ENCODE measurements at places on chromosomes 5 and 9.

GRCh38 chr9:8655071-8655470 is 855.5 kb upstream of the DMAC1 start:
- no peak for DNase-seq

DNA sequence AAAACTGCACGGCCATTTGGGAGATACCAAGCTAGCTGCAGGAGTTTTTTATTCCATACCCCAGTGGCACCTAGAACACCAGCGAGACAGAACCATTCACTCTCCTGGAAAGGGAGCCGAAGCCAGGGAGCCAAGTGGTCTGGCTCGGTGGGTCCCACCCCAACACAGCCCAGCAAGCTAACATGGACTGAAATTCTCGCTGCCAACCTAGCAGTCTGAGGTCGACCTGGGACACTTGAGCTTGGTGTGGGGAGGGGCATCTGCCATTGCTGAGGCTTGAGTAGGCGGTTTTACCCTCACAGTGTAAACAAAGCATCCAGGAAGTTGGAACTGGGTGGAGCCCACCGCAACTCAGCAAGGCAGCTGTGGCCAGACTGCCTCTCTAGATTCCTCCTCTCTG is 108.9 kb upstream of the CHD1 start:
- DNase-seq, result no peak

GRCh38 chr5:141850244-141850768 is 27.9 kb downstream of the PCDH1 start:
- DNase-seq, result peak; percentile 62

DNA sequence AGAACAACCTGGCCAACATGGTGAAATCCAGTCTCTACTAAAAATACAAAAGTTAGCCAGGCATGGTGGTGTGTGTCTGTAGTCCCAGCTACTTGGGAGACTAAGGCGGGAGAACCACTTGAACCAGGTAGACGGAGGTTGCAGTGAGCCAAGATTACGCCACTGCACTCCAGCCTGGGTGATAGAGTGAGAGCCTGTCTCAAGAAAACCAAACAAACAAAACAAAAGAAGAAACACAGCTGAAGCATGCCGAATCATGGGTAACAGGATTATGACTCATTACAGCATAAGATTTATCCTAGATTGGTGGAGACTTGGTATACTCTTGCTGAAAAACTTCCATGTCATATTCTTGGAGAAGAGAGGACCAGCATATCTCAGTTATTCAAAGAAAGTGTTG is 236.7 kb upstream of the CCNH start:
- no peak for DNase-seq

DNA sequence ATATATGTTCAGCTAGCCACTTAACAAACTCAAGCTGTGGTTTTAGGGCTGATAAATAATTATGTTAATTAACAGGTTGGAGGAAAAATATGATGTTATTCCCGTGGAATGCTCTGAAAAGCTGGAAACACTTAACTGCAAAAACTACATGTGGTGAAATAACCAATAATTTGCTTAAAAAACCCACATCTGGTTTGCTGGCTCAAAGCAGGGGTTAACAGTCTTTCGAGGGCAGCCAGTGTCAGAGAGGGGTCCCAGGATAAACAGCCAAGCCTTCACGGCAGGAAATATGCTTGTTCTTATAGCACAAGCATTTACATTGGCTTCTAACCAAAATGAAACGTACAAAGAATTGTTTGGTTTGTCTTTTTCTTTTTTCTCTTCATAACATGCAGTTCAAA is 254.0 kb upstream of the GAS1 start:
- no peak for DNase-seq

DNA sequence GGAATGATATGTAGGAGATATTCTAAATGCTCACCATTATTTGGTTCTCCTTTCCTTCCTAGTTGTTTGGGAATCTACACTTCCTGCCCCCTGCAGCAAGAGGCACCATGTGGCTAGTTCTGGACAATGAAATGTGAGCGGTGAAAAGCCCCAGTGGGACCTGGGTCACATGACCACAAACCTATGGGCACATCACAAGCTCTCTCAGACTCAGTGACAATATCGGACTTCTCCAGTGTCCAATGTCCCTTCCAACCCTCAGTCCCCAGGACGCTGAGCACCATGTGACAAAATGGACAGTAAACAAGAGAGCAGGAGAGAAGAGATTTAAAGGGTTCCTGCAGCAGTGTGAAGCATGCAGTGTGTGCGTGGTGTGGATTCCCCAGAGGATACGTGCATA is 44.6 kb upstream of the FOXE1 start:
- DNase-seq, result no peak

DNA sequence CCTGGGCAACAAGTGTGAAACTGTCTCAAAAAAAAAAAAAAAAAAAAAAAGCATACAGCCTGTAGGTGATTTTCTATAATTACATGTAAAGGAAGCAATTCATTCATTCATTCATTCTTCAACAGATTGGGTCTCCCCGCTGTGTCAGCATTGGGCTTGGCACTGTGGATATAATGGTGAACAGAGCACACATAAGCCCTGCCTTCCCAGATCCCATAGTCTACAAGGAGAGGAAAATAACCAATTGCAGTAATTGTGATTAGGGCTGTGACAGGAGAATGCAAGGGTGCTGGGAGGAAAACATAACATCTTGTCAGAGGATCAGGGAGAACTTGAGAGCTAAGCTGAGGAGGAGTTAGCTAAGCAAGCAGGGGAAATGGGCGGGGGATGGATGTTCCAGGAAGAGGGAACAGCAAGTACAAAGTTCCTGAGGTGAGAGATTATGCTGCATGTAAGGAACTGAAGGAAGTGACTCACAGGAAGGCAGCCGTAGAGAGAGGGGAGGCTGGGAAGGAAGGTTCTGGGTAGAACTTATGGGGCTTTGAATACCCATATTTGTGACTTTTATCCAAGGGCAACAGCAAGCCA is 24.0 kb upstream of the KLF9 start:
- no peak for DNase-seq

- no peak for DNase-seq
Observed at GRCh38 chr5:103938146-103938695, 375.6 kb upstream of the NUDT12 start.

GRCh38 chr5:72273547-72273946 is 46.5 kb downstream of the MRPS27 start:
- DNase-seq, result no peak

GRCh38 chr5:173648308-173648866 is 31.9 kb upstream of the BOD1 start:
- no peak for DNase-seq

GRCh38 chr5:50814556-50814955 is 148.1 kb downstream of the PARP8 start:
- no peak for DNase-seq

DNA sequence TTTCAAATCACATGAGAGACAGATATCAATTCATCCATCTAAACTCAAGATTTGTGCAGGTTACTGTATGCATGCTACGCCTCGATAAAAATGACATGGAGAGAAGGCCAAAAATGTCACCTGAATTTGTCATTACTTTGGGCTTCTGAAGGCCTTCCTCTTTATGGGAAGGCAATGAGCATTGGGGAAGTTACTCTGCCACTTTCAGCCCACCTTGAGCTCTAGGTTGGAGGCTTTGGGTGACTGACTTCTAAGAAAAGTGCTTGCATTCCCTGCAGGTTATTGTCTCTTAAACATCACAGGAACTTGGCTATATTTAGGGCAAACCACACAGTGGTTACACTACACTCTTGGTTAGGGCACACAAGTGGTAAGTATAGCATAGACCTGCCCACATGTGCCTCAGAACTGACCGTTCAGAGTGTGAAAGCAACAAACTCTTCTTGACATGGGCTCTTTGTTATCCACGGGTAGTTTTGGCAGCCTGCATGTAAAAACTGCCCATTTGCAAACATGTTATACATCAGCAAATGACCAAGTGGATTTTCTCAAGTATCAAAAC is 169.5 kb downstream of the ZNF608 start:
- DNase-seq, result no peak

DNA sequence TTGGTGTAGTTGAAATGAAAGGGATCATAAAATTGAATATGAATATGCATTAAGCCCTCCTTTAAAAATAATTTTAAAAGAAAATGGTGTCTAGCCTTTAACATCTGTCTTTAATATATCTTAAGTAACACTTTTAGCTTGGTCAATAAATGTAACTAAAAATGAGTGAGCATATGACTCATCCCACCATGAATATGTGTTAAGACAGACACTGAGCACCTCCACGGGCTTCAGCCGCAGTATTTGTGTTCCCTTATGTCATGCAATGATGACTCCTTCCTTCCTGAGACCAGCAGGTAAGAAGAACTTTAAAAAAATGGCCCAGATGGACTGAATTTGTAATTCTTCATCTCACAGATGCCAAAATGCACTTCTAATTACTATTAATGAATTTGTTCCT is 563.2 kb downstream of the NR2F1-AS1 start:
- DNase-seq, result no peak

DNA sequence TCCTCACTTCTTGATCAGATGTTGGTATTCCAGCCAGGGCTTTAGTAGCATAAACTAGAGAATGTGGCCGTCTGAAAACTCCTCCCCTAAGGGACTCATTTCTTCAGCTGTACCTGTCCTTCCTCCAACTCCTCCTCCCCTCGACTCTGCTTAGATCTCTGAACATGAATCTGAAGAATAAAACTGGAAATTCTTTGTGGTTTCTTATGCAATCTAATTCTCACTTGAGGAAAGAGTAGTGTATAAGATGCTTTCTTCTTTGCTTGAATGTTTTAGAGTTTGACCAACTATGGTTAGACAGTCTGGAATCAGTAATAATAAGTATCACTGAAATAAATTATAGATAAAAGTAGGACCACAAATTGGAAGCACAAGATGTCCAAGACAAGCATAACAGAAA is 128.5 kb downstream of the LRRC70 start:
- DNase-seq, result no peak

DNA sequence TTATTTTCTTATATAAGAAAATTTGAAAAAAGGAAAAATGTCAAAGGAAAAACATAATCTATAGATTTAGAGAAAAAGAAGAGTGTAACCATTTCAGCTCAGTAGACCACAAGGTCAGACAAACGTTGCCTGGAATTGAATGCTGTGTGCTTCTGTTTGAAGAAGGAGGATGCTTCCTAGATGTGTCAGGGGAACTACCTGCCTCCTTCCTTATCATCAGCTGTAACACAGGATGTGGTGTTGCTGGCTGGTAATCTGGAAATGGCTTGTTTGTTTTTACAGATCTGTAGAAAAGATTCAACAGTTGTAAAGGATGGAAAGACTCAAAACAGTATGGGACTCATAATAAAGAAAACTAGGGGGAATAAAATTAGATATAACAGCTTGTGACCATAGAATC is 160.7 kb upstream of the MEF2C start:
- DNase-seq, result no peak

DNA sequence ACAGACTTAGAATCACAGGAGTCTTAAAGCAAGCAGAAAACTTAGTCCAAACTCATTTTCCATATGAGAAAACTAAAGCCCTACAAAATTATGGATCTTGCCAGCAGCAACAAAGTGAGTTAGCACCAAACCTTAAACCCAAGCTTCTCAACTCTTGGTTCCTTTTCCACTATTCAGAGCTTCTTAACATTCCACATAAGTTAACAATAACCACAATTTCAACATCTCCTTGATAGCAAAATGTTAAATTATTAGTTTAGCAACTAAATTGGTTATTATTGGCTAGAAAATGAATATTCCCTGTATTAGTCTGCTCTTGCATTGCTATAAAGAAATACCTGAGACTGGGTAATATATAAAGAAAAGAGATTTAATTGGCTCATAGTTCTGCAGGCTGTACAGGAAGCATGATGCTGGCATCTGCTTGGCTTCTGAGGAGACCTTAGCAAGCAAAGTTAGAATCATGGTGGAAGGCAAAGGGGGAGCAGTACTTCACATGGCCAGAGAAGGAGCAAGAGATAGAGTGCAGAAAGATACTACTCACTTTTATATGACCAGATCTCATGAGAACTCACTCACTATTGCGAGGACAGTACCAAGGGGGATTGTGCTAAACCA is 26.2 kb upstream of the ARSB start:
- no peak for DNase-seq

- DNase-seq, result no peak
Observed at GRCh38 chr5:161804263-161804662, 43.7 kb upstream of the GABRA1 start.

GRCh38 chr5:147893820-147894219 is 12.5 kb downstream of the C5orf46 start:
- no peak for DNase-seq

DNA sequence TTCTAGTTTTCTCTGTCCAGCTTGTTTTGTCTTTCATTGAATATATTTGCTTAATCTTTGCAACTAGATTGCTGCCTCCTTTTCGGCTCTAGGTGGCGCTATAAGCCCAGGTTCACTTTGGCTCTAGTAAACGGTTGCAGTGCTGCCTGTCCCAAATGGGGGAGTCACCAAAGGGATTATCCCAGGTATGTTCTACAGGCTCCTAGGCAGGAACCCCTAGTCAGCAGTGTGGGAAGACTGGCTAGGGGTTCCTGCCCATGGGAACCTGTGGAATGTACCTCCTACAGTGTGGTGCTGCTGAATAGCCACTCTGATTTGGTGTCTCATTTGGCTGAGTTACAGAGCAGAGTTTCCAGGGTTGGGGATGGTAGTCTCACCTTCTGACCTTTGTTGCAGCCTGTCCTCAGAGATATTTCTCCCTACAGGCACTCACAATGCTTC is 85.2 kb downstream of the ARSB start:
- DNase-seq, result no peak

GRCh38 chr5:76413746-76414145 is 10.7 kb downstream of the IQGAP2 start:
- DNase-seq, result no peak

DNA sequence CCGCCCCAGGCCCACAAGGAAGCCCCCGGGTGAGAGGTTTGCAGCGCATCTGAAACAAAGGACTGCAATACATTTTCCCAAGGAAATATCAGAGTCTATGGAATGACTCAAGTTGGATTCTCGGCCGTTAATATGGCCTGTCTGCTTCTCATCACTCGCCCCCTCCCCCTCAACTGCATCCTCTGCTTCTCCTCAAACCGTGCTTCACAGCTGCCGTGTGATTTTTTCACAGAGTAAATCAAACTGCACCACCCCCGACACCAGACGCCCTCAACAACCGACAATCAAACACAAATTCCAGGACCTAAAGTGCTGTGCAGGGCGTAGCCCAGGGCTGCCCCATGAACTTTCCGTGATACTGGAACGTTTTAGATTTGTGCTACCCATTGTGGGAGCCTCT is 176.9 kb downstream of the ROR2 start:
- no peak for DNase-seq

GRCh38 chr5:135195270-135195608 is 161.2 kb upstream of the PITX1 start:
- no peak for DNase-seq

GRCh38 chr9:138043061-138043410 is 165.5 kb downstream of the CACNA1B start:
- DNase-seq, result no peak

DNA sequence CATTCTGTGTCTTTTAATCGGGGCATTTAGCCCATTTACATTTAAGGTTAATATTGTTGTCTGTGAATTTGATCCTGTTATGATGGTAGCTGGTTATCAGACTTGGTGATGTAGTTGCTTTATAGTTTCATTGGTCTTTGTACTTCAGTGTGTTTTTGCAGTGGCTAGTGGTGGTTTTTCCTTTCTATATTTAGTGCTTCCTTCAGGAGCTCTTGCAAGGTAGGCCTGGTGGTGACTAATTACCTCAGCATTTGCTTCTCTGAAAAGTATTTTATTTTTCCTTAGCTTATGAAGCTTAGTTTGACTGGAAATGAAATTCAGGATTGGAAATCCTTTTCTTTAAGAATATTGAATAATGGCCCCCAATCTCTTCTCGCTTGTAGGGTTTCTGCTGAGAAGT is 156.9 kb downstream of the CNTLN start:
- DNase-seq, result no peak

GRCh38 chr5:179679014-179679674 is 1.7 kb downstream of the CBY3 start:
- peak; percentile 45 for DNase-seq

GRCh38 chr5:88930335-88930734 is 47.4 kb upstream of the MEF2C start:
- DNase-seq, result no peak

All from cerebellum (tissue), 4 donors.